ENCODE measurements at places on chromosomes 7 and 10.

- no peak for DNase-seq
These were observed 167.0 kb upstream of the MTPN start for GRCh38 chr7:136144182-136144581.

- no peak for DNase-seq
These were observed 177.6 kb upstream of the FZD8 start for GRCh38 chr10:35819736-35820135.

DNA sequence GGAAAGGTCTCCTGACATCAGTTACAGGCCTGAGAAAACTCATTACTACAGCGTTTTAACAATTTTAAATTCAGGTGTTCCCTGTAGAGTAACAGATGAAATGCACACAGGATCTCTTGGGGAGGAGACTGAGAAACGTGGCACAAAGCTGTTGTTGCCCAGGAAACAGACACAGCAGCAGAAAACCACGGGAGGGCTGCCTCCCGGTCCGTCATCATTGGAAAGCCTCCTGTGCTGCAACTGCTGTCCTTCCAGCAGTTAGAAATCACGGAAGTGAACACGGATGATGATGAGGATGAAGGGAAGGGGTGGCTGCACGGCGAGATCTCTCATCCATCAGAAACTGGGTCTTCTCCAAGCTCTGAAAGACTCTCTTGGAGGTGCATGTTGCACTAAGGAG, 94.6 kb upstream of the RNF32 start:
- no peak for DNase-seq

DNA sequence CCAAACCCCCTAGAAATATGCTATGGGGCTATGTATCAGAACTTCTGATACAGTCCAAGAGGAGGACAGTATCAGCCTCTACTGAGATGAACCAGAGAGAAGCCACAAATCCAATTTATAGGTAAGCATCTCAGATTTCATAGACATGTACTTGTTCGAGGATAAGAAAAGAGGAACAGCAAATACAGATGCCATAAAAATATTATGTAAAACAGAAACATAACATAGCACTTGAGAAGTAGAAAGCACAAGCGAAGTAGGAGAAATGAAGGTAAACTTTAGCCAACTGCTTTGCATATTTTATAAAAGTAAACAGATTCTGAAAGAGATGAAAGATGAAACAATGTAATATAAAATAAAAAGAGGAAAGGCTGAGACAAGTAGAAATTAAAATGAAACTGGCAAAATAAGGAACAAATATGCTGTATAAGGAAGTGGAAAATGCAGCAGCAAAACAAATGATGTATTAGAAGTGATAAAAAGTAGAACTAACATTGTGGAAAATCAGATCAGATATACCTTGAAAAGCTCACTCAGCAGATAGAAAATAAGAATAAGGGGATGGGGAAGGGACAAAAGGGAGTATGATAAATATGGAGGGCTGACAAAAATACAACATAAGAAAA, 135.1 kb downstream of the SKAP2 start:
- no peak for DNase-seq

GRCh38 chr7:126495733-126496132, 757.0 kb downstream of the GRM8 start:
- no peak for DNase-seq

DNA sequence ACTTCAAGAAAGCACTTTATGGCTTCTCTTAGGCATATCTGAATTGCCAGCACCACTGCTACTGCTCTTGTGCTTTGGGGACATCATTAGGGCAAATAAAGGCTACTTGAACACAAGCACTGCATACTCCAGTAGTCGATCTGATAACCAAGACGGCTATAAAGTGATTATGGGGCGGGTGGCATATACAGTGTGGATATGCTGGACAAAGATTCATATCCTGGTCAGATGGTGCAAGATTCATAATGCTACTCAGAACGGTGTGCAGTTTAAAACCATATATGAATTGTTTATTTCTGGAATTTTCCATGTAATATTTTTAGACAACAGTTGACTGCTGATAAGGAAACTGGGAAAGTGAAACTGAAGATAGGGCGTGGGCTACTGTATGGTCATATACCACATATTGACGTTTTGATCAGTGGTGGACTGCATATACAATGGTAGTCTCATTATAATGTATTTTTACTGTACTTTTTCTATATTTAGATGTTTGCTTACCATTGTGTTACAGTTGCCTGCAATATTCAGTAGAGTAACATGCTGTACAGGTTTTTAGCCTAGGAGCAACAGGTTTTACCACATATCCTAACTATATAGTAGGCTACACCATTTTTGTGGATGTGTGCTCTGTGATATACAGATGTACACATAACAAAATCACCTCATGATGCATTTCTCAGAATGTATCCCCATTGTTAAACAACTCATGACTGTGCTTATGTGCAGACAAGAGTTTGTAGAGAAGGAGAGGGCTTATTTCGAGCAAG, 15.2 kb downstream of the ANLN start:
- DNase-seq: no peak

- DNase-seq: no peak
These were observed 59.7 kb upstream of the RAB11FIP2 start for GRCh38 chr10:118106426-118106825.

- DNase-seq: no peak
These were observed 18.3 kb downstream of the LIPM start for GRCh38 chr10:88820748-88821401.

Measured in DMS79 (cell line).